ENCODE measurements at places on chromosomes 5 and 9.

DNA sequence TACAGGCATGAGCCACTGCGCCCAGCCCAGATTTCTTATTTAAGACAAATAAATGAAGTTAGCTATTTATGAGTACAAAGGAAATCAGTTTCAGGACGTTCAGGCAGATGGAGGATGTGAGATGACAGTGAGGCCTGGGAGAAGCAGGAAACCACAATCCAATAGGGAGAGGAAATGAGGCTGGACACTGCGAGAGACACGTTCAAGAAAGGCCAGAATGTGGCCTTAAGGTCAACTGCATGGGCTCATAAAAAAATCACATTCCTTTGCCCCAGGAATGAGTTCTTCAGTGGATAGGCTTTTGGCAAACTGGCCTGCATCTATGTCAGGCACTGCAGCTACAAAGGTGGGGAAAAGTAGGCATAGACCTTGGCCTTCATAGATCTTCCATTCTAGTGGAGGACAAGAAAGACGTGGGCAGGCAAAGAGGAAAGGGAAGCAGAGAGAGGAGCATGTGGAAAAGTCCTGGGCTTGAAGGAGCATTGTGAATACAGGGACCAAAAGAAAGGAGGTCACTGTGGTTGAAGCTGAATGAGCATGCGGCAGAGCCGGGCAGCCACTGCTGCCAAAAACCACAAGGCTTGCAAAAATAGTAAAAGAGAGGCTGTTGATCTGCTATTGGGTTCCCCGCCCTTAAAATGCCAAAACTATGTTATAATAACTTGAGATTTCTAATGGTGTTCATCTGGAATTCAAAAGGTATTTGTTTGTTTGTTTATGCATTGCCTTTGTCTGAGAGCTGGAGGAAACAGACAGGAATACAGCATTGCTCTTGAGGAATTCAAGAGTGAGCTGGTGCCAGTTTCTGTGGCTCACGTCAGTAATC is 133.0 kb downstream of the GNA14 start:
- DNase-seq = no peak

DNA sequence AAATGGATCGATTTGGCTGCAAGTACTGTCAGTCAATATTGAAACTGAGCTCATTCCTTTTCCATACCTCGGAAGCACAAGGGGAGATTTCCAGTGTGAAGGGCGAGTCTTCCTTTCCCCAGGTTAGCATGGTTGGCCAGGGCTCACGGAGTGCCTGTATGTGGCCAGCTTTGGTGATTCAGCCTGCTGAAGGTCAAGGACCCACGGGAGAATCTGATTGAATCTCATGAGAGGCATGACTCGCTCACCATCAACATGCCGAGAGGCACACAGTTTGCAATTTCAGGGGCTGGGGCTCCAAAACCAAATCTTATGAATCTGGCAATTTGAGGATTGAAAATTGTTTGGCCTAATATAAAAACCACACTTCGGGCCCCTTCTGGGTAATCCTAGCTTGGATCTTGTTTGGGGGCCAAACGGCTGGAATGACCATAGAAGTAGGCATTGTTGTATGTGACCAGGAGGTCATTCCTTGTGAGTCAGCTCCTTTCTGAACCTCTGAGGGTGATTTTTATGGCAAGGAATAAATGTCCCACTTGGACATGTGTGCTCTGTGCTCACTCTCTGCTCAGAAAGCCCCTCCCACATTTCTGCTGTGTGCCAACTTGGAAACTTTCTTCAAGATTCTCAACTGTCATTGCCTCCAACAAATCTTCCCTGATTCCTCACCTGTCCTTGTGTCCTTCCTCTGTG is 69.8 kb downstream of the DOCK2 start:
- no peak for DNase-seq

DNA sequence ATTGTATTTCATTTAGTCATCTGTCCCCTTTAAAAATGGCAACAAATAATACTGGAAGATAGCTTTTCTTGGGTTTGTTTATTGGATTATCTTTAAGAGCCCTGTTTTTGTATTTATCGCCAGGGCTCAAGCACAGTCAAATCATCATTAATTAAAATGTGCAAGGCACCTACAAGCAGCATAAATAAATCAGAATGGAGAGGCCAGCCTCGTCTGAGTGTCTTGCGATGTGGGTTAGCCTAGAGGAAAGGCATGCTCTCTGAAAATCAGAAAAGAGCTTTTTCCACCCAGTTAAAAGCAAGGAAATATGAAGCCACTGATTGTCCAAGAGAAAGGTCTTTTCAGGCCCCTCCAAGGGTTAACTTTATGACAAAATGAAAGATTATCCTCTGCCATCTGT is 31.8 kb downstream of the ZFAND5 start:
- DNase-seq = no peak

DNA sequence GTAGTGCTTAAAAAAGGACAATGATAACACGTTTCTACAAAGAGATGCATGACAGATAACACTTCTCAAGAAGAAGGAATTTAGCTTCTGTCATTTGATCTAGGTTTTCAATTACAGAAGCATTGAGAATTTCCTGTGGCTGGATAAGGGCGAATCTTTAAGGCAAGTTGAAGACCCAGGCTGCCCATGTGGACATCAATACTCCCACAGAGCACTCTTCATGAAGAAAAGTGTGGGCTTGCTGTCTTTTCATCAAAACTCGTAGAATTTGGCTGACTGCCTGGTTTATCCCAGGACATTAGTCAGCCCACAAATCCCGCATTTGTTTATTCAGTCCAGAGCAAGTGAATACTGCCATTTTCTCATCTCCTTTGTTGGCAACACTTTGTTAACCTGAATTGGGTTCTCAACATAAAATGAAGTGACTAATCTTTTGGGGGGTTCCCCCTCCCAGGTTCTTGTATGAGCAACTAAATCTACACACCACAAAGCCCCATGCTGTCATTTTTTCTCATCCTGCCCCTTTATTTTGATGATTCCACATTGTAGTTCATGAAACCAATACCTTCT is 43.4 kb upstream of the CDKN2B start:
- DNase-seq = peak; percentile 12

DNA sequence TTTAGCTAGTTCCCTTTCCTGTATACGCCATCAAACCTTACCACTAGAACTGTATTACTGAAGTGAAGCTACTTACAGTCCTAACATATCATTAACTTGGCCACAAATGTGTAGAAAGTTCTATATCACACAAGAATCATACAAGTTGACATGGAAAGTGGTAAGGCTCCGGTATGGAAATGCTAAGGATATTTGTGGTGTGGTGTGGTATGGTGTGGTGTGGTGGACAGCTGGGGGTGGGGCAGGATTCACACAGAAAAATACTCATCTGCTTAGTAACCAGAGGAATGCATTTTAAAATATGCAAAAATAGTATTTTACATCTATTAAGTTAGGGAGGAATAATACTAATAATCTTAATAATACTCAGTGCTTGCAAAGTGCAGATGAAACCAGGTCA is 69.4 kb downstream of the TRPC7 start:
- no peak for DNase-seq

- DNase-seq = no peak
These were observed 1.9 kb upstream of the DAP start for GRCh38 chr5:10762776-10763500.

DNA sequence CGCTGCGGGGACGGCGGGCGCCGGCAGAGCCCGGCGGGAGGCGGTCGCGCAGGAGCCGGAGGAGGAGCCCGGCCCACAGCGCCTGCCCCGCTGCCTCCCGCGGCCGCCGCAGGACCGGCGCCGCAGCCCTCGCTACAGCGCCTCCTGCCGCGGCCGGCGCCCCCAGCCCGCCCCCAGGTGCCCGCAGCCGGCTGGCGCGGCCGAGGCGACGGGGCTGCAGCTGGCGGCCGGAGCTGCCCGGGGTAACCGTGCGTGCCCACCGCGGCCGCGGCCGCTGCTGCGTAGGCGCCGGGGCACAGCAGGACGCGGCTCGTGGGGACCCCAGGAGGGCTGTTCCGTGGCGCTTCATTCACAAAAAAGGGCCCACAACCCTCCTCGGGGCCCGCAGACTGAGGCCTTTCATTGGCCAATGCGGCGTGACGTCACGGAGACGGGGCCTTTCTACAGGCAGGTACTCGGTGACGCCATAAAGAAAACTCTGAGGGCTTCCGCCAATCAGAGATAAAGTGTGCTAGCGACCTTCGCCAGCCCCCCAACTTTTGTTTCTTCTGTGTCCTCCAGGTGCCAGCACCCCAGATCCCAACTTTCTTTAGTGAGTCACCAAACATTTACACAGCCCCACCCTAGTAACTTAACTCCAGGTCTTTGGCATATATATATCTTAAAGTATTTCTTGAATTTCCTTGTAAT is at the start of gene CDC14B:
CDC14B (minus strand) TSS at position 353 of the 690 bp plus-strand sequence. CDS start 465 bp downstream, outside the sequence.
- peak; percentile 91 for DNase-seq

DNA sequence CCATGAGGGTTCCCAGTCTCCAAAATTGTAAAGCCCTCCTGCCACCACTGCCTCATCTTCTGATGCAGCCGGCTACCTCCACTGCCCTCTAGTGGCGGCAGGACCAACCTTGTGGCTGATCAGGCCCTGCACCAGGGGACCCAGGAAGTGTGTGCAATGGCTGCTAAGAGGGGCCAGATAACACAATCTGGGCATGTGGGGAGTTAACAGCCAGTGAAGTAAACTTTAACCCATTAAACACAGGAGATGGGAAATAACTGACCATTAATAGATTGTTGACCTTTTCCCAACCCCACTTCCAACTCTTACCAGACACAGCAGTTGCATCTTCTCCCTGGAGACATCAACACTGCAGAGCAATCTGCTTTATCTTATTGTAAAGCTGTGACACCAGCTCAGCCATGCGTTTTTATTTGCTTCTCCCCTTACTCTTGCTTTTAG is 63.3 kb downstream of the FREM1 start:
- peak; percentile 61 for DNase-seq

GRCh38 chr9:95103871-95104580 is 213.5 kb downstream of the FANCC start:
- DNase-seq = no peak

- DNase-seq = no peak
These were observed 83.0 kb upstream of the GNA14 start for GRCh38 chr9:77731008-77731698.

DNA sequence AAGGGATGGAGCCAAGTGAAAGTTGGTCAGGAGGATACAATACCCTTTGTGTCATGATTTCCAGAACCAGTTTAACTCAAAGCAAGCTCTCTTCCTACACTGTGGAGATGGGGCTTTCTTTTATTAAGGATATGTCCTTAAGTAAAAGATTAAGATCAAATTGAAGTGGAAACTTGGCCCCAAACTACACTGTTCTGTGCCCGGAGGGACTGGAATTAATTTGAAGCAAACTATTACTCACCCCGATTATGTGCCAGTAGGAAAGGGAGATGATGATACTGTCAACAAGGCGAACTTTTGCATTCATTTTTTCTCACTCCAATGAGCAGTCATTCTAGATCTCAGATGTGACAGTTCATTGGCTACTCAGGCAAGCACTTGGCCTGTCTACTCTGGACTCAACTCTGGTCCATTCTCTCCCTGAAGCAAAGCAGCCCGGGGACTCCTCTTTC is 186.7 kb downstream of the NTRK2 start:
- no peak for DNase-seq

DNA sequence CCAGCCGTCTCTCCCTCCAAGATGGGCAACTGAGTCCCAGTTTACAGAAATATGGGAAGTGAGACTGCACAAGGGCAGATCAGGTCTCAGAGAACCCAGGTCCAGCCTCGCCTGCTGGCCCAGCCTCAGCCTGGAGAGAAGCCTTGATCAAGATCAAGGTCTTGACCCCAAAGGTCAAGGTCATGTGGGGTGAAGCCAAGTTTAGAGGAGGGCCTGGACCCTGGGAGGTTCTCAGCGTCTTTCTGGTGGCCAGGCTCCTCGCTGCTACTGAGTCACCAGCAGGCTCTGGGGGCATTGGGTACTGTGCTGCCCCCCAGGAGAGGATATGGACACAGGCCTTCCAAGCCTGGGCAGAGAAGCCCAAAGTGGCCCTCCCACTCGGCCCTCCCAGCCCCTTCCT is 8.8 kb downstream of the IPPK start:
- no peak for DNase-seq

DNA sequence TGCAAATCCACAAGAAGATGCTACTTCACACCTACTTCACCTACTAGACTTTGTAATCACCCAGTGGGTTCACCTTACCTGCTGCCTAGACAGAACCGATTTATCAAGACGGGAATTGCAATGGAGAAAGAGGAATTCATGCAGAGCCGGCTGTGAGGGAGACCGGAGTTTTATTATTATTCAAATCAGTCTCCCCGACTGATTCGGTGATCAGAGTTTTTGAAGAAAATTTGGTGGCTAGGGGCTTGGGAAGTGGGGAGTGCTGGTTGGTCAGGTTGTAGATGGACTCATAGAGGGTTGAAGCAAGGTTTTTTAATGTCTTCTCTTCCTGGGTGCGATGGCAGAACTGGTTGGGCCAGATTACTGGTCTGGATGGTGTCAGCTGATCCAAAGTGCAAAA is 23.4 kb downstream of the SFXN1 start:
- no peak for DNase-seq

- DNase-seq = no peak
These were observed 14.8 kb downstream of the ANXA1 start for GRCh38 chr9:73166468-73166867.

DNA sequence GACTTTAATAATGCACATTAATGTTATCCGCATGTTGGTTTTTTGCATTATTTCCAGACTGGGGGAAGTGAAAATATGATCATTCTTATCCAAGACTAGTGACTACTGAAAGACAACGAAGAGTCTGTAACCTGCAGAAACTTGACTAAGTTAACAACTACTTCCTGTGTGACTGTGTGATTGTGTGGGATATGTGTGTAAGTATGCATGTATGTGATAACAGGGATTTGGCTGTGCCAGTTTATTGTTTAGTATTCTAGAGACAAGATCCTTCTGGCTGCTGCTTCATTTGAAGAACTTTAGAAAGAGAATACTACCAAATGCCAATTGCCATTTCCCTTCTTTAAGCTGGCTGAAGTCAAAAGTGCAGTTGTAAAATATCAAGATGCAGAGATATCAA is 375.7 kb upstream of the PRR16 start:
- no peak for DNase-seq

DNA sequence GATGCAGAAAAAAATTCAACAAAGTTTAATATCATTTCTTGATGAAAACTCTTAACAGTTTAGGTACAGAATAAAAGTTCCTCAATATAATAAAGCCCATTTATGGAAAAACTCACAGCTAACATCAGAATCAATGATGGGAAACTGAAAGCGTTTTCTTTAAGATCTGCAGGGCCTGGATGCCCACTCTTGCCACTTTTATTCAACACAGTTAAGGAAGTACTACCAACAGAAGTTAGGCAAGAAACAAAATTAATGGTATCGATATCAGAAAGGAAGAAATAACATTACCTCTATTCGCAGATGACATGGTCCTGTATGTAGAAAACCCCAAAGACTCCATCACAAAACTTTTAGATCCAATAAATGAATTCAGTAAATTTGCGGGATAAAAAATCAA is 542.4 kb upstream of the RGMB start:
- DNase-seq = no peak

GRCh38 chr5:180533845-180534244 is 39.7 kb downstream of the CNOT6 start:
- DNase-seq = no peak

- DNase-seq = no peak
These were observed 13.8 kb downstream of the CNTRL start for GRCh38 chr9:121088576-121088975.

All from NCI-H2081 (cell line).